HS-27A (cell line): ENCODE measurements at places on chromosomes 11 and 22.

- DNase-seq, result no peak
These were observed 2.0 kb downstream of the SBF2 start for GRCh38 chr11:10291801-10292638.

DNA sequence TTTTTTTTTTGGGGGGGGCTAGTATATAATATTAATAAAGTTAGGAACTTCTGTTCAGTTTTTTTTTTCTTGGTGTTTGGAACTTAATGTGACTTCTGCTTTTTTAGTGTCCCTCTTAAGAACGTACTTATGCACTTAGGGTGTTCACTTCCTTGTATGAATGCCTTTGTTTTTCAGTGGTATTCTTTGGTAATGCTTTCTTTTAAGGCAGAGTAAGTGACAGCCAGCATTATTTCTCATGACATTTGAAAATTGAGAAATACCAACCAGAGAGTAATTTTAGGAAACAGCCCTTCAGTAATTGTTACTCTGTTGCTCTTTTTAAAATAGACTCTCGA, 2.4 kb downstream of the GRK3 start:
- DNase-seq, result no peak

GRCh38 chr11:131038597-131038996, 122.3 kb upstream of the SNX19 start:
- no peak for DNase-seq

GRCh38 chr22:19912271-19912999, 29.1 kb upstream of the COMT start:
- DNase-seq, result no peak

- no peak for DNase-seq
These were observed 649 bp downstream of the SELENOO start for GRCh38 chr22:50201191-50202129.

DNA sequence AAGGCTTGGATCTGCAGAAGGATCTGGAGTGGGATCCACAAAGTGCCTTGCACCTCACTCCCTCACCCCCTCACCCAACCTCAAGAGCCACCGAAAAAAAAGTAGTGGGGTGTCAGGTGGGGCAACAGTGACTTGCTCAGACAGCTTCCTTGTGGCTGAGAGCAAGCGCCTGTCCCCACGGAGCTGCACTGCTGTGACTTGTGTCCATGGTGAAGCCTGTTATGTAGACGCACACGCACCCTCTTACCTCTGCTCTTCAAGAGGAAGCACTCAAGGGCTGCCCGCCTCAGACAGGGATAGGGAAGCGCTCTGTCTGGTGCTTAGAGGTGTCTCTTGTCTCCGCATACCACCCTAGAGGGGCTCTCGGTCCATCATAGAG, 1.2 kb downstream of the DRD2 start:
- no peak for DNase-seq

DNA sequence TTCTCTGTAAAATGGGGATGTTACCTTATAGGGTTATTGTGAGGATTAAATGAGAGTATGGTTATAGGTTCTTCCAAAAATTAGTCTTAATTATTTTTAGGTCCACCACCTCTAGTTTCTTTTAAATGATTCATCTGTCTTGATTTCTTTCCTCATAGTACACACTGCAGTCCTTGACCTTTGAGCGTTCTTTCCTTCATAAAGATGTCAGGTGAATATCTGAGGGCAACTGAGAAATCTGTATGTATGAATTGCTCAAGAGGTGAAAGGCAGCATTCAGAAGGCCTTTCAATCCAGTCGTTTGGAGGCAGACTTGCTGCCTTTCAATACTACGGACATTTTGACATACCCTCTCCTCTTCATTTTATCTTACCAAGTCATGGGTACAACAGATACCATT, 380.7 kb downstream of the INSC start:
- no peak for DNase-seq

DNA sequence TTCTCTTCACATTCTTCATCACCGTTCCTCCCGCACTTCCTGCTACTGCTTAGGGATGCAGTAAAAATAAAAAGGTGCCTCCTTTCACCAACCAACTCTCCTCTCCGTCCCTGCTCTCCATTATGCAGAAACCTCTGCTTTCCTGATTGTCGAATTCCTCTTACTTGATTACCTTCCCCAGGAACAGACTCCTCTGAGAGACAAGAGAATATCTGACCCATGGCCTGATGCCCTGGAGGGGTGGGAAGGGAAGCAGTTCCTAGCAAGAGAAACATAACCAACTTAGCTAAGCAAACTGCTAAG, 80.9 kb downstream of the TRIM29 start:
- DNase-seq, result no peak

DNA sequence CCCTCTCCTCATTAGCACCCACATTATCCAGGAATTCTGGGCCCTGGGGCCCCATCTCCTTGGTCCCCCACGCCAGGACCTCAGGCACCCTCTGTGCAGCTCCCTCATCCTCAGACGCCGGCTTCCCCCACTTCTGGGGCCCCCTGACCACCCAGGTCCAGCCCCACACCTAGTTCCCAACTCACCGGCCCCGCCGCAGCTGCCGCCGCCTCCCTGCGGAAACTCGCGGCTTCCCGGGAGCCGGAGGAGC, at the start of gene PCSK7:
Gene PCSK7 (minus strand): TSS at position 232 of the 250 bp plus-strand sequence. CDS start 2,229 bp downstream, outside the sequence.
- DNase-seq, result no peak

DNA sequence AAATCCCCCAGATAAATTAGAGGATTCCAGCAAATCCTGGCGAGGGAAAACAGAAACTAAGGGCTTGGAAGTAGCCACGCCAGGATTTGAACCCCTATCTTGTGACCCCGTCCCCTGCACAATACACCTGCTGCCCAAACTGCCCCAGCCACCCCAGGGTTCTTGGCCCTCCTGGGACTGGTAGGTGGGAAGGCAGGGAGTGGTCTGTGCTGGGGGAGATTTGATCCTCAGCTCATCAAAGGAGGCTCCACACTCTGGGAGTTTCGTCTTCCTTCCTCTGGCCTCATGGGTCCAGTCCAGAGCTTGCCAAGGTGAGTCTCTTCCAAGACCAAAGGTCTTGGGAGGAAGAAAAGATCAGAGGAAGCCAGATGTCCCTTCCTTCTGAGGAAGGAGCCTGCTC, 4.5 kb upstream of the CHST1 start:
- no peak for DNase-seq

DNA sequence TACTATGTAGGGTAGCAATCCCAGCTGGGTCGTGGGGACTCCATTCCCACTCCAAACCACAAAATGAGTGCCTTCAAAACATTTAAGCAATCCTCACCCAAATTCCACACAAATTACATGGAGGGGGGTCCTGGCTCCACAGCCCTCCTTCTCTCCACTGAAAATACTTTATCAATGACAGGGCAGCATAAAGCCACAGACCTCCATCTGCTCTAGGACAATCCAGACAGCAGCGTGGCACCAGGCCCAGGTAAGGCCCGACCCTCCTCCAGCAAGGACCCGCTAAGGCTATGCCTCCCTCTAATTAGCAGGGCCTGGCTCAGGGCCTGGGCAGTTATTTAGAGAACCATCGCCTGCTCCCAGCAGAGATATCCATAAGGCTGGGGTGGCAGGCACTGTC, at the start of gene PANX3:
Gene PANX3 (plus strand): TSS at position 365 of the 400 bp plus-strand sequence. CDS start 129 bp downstream, outside the sequence.
- DNase-seq, result no peak

- no peak for DNase-seq
These were observed 14.5 kb downstream of the THOC5 start for GRCh38 chr22:29539105-29539504.

- no peak for DNase-seq
These were observed 77.1 kb downstream of the TP53I11 start for GRCh38 chr11:44873537-44873936.

- no peak for DNase-seq
These were observed 19.8 kb upstream of the OAF start for GRCh38 chr11:120191058-120191457.

- DNase-seq, result no peak
These were observed 163.2 kb downstream of the FAT3 start for GRCh38 chr11:92387859-92388258.

- DNase-seq, result peak; percentile 43
These were observed 36.0 kb downstream of the PRCP start for GRCh38 chr11:82864268-82864667.

GRCh38 chr11:20120134-20120925, 39.9 kb downstream of the DBX1 start:
- DNase-seq, result no peak

DNA sequence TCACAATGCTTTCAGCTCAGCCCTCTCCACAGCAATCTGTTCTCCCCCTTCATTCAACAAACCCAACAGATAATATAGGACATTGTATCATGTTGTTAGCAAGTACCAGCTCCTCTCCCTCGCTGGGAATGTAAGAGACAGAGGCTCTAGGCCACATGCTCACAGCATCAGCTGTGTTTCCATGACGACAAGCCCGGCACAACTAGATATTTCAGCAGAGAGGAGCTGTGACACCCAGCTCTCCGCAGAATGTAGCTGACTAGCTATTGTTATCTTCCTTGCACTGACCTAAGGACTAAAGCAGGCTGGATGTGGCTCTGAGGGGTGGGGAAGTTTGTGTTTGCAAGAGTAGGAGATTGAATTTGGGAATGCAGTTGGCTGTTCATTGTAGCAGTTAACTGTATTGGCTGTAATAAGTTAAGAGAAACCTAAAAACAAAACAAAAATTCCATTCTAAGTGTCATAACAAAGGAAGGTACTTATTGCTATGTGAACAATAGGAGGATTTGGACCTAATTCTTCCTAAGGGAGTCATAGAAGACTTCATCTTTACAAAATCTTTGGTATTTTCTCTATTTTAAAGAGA, 28.0 kb upstream of the RRAS2 start:
- no peak for DNase-seq

- no peak for DNase-seq
These were observed 11.2 kb downstream of the NLRP14 start for GRCh38 chr11:7031471-7031871.

DNA sequence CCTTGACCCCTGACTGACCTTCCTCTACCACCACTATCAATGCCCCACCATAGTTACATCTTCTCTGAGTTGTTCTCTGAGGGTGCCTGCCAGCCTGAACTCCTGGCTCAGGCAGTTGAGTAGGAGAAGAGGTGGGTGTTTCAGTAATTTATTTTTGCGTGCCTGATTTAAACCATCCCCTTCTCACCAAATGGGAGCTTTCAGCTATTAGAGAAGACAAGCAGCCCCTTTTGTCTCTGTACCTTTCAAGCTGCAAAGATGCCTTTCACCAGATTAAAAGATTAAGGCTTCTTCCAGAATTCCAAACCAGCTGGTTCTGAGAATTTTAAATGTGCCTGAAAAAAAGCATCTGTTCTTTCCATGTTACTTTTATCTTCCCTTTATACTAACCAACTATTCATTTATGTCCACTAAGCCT, 223.8 kb downstream of the FAM76B start:
- DNase-seq, result no peak

DNA sequence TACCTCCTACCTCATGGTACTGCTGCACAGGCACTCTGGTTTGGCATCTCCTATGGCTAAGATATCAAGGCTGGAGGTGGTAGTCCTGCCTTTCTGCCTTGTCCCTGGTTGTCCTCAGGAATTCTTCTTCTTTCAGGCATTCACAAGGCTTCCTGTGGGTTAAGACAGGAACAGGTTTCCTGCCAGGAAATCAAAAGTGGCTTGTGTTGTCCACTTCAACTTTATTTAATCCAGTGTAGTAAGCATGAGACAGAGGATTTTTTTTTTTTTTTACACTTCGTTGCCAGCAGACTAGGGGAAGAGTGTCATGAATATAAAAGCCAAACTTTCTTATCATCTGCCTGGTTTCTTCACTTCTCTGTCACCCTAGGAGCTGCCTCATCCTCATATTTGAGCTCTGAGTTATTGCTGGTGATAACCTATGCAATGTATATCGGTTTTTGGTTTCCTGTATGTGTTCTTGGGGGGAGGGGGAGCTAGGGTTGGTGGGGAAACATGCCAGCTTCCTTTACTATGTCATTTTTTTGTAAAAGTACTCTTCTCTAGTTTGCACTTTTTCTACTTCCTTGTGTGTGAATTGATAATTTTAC, 50.2 kb downstream of the XKR3 start:
- DNase-seq, result peak; percentile 34

DNA sequence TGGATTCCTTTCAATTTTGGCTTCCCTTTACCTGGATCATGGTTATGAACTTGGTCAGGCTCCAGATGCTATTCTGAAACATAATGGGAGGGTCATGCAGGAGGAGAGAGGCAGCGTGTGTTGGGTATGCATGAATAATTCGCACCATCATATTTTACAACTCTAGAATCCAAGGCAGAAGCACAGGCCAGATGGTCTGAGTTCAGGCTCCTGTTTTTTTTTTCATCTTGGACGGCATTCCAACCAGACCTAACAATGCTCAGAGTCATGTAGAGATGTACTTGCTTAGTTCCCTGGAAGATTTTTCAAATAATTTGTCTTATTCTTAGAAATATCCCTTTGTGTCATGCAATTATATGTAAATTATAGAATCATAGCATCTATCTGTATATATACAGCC, 393.5 kb downstream of the JRKL start:
- no peak for DNase-seq

- no peak for DNase-seq
These were observed 218.9 kb upstream of the ISX start for GRCh38 chr22:34847072-34847471.

DNA sequence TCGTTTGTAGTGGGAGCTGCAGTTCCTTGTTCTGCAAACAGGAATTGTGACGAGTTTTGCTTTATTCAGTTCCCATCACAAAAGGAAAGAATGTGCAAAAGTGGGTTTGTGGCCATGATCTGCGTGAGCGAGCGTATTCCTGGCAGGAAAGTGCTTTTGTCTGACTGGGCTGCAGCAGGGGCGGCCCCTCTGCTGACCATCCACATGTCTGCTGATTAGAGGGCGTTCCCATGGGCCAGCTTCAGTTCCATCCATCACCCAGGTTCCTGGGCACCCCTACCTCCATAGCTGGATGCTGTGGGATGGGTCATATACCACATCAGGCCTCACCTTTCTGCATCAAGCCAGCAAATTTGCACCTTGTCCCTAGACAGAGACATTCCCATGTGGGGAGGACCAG, 28.9 kb upstream of the GAL start:
- no peak for DNase-seq

GRCh38 chr11:49995565-49995964, 13.2 kb upstream of the OR4C12 start:
- peak; percentile 7 for DNase-seq

DNA sequence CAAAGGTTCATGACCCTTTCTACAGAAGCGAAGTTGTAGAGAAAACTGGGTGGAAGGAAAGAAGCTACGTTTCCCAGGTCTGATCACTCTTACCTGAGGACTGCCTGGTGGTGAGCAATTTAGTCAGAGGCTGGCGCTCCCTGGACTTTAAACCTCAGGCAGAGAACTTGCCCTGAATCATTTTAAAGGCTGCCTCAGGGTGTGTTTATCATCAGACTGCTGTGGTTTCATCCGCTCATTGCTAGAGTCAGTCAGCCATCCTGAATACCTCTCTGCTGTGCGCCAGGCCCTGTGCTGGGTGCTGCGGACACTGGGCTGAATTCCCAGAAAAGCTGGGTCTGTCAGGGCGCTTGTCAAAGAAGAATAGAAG, 2.7 kb downstream of the DTX4 start:
- DNase-seq, result no peak

- DNase-seq, result no peak
These were observed 646.0 kb downstream of the TBC1D22A start for GRCh38 chr22:47408409-47408808.
